ENCODE measurements at places on chromosomes 2 and 18. TPM values are rescaled to one million over a fixed set of nuclear protein-coding genes. Genes with fewer than 3 reads are reported as not detected.

Gene ANKRD44
- polyA plus RNA-seq = 10.8 TPM

Gene TNFAIP6
- polyA plus RNA-seq = not detected

Gene RAD51AP2
- polyA plus RNA-seq = not detected

Gene TRIM43
- polyA plus RNA-seq = not detected

Gene AMER3
- polyA plus RNA-seq = not detected

Gene SIX3
- not detected for polyA plus RNA-seq

Gene DNMT3A
- polyA plus RNA-seq = 15.6 TPM

Gene PLCD4
- polyA plus RNA-seq = 2.2 TPM

Gene SERPINB10
- not detected for polyA plus RNA-seq

Gene ACMSD
- polyA plus RNA-seq = not detected

Gene CHRND
- polyA plus RNA-seq = not detected

Gene HOXD12
- not detected for polyA plus RNA-seq

Gene KYNU
- 0.04 TPM for polyA plus RNA-seq

Gene SOWAHC
- 1.0 TPM for polyA plus RNA-seq

DNA sequence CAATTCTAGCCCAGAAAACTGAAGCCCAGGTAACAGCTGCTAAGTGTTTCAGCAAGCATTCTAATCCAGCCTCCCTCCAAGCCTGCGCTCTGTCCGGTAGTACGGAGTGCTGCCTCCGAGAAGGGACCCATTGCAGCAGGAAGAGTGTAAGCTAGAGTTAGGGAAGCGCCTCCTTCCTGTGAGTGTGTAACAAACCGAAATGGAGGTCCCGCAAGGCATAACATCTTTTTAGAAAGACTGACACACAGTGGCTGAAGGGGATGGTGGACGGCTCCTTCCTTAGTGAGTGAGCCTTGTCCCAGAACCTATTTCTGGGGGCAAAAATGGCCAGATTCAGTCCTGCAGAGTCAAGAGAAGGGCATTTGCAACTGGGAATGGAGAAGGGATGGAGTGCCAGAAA, 12.2 kb downstream of the PKDCC start:
- H3K27ac ChIP-seq = no peak overlapping the region
- no peaks in the 10 kb centered on the region for H3K4me1 ChIP-seq
- no peak for DNase-seq
- H3K4me3 ChIP-seq = no peak overlapping the region

DNA sequence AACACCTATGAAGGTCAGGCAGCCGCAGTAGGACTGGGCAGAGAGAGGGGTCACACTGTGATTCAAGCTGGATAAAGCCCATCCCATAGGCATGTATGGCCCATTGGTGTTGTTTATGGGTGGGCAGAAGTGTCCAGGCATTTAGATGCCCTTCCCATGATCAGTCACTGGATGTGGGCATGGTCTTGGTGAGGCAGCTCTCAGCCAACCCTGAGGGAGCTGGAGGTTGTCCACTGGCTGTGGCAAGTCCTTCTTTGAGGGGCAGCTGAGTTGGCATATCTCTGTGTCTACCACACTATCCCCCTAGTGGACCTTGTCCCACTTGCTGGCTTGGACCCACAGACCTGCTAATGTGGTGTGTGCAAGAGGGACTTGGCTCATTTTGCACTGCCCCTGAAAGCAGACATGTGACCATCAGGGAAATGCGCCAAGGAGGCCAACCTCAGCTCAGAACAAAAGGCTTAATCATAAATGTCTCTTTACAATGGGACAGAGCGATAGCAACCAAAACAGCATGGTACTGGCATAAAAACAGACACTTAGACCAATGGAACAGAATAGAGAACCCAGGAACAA, 82.0 kb downstream of the TMEM17 start:
- DNase-seq = peak; percentile 16
- peaks cover 4% of the 10 kb centered on the region for H3K27me3 ChIP-seq
- H3K27ac ChIP-seq = no peak overlapping the region
- H3K36me3 ChIP-seq = no peaks in the 10 kb centered on the region

DNA sequence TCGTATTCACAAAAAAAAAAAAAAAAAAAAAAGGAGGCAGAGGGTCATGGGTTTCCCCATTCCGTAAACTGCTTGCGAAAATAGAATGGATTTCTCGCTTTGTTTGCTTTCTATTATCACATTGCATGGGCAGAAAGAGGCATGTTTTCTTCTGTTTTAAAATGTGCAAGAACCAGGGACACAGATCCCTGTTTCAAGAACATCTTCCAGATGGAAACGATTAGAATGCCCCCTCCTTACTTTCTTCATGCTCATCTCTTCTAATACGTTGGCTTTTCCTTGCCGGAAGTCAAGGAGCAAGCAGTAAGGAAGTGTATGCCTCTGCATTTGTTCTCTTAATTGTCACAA, 51.0 kb upstream of the ZNF516 start:
- no peak overlapping the region for H3K27ac ChIP-seq
- H3K27me3 ChIP-seq = no peaks in the 10 kb centered on the region
- no peak for DNase-seq

DNA sequence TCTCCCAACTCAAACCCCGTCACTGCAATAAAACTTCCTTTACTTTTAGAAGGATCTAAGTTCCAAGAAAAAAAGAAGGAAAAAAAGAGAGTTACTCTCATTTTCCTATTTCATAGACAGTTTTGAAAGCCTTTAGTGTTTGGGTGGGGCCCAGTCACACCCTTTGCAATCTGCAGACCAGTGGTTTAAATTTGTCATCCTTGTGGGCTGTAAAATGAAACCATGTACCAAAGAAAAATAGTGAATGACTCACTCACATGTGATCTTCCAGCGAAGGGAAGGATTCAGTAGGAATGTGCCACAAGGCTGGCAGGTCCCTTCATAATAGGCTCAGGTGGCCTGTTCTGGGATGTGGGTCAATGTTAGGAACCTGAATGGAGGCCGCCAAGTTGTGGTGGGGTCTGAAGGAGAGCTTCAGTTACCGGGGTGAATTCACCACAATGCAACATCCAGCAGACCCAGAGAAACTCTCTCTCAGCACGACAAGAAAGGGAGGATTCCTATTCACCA, 28.3 kb downstream of the ANXA4 start:
- H3K27me3 ChIP-seq = no peaks in the 10 kb centered on the region
- H3K4me3 ChIP-seq = no peak overlapping the region
- H3K27ac ChIP-seq = no peak overlapping the region
- peak; percentile 61 for DNase-seq
- no peaks in the 10 kb centered on the region for H3K36me3 ChIP-seq
- H3K4me1 ChIP-seq = peaks cover 5% of the 10 kb centered on the region

DNA sequence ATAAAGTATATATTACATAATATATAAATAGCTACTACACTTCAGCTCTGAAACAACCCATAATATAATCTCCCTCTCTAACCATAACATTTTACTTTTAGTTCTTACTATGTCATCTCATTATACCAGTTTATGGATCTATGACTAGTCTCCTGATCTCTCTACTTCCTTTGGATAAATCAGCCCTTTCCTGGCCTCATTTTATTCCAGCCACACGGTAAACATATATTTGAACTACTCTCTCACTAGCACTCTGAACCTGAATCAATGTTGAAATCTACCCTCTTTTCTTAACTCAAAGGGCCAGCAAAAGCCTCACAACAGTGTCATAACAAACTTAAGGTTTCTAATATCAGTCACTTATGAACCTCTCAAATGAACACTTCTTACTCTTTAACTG, 62.6 kb downstream of the BAZ2B start:
- no peaks in the 10 kb centered on the region for H3K27me3 ChIP-seq
- H3K4me1 ChIP-seq = peaks cover 17% of the 10 kb centered on the region
- no peak overlapping the region for H3K4me3 ChIP-seq
- no peaks in the 10 kb centered on the region for H3K36me3 ChIP-seq
- DNase-seq = peak; percentile 69
- no peak overlapping the region for H3K27ac ChIP-seq

- no peaks in the 10 kb centered on the region for H3K36me3 ChIP-seq
- H3K27ac ChIP-seq = no peak overlapping the region
- H3K4me3 ChIP-seq = no peak overlapping the region
- no peaks in the 10 kb centered on the region for H3K27me3 ChIP-seq
- H3K4me1 ChIP-seq = peaks cover 13% of the 10 kb centered on the region
These were observed 3.2 kb downstream of the CNNM3 start for GRCh38 chr2:96819128-96819875.

DNA sequence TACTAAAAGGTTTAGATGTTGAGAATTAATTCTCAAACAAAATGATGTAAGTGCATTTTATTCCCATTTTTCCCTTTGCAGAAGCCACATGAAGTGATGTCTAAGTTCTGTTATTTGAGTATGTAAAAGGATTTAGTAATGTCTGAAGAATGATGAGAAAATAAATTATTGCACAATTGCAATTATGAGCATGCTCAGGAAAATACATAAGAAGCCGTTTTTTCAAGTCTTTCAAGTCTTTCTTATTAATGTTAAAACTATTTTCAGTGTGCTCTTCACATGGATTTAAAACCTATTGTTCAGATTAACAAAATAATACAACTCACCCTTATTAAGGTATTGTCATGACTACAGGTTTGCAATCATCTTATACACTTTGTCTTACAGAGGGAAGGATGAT, 331.4 kb upstream of the NETO1 start:
- no peak for DNase-seq
- no peak overlapping the region for H3K27ac ChIP-seq
- H3K4me1 ChIP-seq = no peaks in the 10 kb centered on the region
- H3K36me3 ChIP-seq = no peaks in the 10 kb centered on the region
- no peaks in the 10 kb centered on the region for H3K27me3 ChIP-seq

- H3K4me1 ChIP-seq = no peaks in the 10 kb centered on the region
- no peak overlapping the region for H3K27ac ChIP-seq
- H3K4me3 ChIP-seq = no peak overlapping the region
- H3K36me3 ChIP-seq = no peaks in the 10 kb centered on the region
- H3K27me3 ChIP-seq = no peaks in the 10 kb centered on the region
- DNase-seq = no peak
These were observed 46.3 kb downstream of the ADCYAP1 start for GRCh38 chr18:950882-951495.

GRCh38 chr18:2706903-2707302, 51.4 kb downstream of the SMCHD1 start:
- no peak overlapping the region for H3K27ac ChIP-seq
- H3K4me3 ChIP-seq = no peak overlapping the region
- no peaks in the 10 kb centered on the region for H3K4me1 ChIP-seq
- H3K27me3 ChIP-seq = no peaks in the 10 kb centered on the region
- DNase-seq = no peak

DNA sequence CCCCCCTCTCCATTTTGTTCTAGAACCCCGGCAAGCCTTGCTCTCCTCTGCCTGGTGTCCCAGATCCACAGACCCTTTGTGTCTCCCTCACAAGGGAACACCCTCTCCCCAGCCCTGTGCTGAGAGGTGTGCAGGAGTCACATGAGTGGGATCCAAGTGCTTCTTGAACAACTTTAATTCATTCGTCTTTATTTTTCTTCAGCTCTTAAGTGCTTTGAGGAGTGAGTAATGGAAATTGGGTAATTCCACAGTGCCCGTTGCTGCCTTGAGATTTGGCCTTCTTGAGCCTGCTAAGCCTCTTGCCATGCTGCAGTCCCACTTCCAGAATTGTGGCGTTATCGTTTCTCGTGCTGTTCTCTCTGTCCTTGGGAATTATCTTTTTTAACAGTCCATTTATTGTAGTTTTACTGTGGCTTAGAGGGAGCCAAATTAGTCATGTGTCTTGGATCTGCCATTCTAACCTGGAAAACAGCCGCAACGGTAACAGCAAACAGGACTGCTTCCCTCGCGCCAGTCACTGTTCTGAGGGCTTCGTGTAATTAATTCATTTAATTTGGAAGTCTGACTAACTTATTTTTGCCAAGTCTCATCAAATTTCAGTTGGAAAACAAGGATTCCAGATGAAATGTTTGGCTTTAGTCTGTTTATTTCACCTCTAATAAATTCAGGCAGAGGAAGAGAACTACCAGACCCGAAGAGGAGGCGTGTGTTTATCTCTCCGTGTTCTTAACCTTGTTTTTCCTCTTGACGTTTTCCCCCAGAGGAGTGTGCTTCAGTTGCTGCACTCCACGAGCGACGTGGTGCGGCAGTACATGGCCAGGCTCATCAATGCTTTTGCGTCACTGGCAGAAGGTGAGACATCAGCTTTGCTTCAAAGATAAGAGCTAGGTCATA, 72.0 kb downstream of the ARMC9 start:
- H3K4me3 ChIP-seq = no peak overlapping the region
- H3K27me3 ChIP-seq = no peaks in the 10 kb centered on the region
- no peak for DNase-seq
- no peaks in the 10 kb centered on the region for H3K4me1 ChIP-seq
- H3K36me3 ChIP-seq = peaks cover 9% of the 10 kb centered on the region
- no peak overlapping the region for H3K27ac ChIP-seq

- H3K27me3 ChIP-seq = no peaks in the 10 kb centered on the region
- peaks cover 17% of the 10 kb centered on the region for H3K4me1 ChIP-seq
- H3K27ac ChIP-seq = no peak overlapping the region
- no peak for DNase-seq
- peaks cover 64% of the 10 kb centered on the region for H3K36me3 ChIP-seq
These were observed 14.4 kb downstream of the SLC20A1 start for GRCh38 chr2:112660138-112660537.

DNA sequence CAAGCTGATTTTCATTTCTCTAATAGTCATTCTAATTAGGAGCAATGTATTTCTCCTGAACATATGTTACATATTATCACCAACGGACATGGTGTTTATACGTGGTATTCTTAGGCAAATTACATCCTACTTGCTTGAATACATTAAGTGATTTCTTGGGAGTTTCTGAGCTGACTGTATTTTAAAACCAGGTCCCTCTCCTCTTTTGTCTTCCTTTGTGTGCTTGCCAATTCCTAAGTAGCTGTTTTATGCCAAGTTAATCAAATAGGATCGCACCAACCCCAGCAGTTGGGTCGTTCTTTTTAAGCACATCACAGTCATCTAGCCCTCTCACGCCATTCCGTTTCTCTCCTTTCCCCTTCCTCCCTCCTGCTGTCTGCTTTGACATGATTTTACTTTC, 75.4 kb upstream of the MAP2 start:
- no peak overlapping the region for H3K27ac ChIP-seq
- no peaks in the 10 kb centered on the region for H3K27me3 ChIP-seq
- DNase-seq = no peak
- H3K4me3 ChIP-seq = no peak overlapping the region
- H3K4me1 ChIP-seq = no peaks in the 10 kb centered on the region
- no peaks in the 10 kb centered on the region for H3K36me3 ChIP-seq

GRCh38 chr2:100905132-100905805, 85.3 kb downstream of the NPAS2 start:
- no peaks in the 10 kb centered on the region for H3K27me3 ChIP-seq
- H3K4me1 ChIP-seq = peaks cover 66% of the 10 kb centered on the region
- no peak overlapping the region for H3K4me3 ChIP-seq
- no peak for DNase-seq
- H3K27ac ChIP-seq = no peak overlapping the region

- H3K27ac ChIP-seq = no peak overlapping the region
- H3K36me3 ChIP-seq = no peaks in the 10 kb centered on the region
- H3K4me3 ChIP-seq = no peak overlapping the region
These were observed 44.5 kb upstream of the SEMA4C start for GRCh38 chr2:96914332-96914731.

GRCh38 chr2:77314721-77315120, 207.5 kb downstream of the LRRTM4 start:
- no peaks in the 10 kb centered on the region for H3K27me3 ChIP-seq
- no peak overlapping the region for H3K27ac ChIP-seq
- no peak overlapping the region for H3K4me3 ChIP-seq
- H3K4me1 ChIP-seq = no peaks in the 10 kb centered on the region
- H3K36me3 ChIP-seq = no peaks in the 10 kb centered on the region
- no peak for DNase-seq
